ENCODE measurements at places on chromosomes 5 and 9.

- DNase-seq: no peak
Measured at GRCh38 chr5:14041528-14042192, 97.2 kb upstream of the DNAH5 start.

GRCh38 chr5:156515121-156515520 lies 188.2 kb downstream of the SGCD start:
- DNase-seq: no peak

GRCh38 chr5:54663866-54664265 lies 146.3 kb downstream of the SNX18 start:
- DNase-seq: no peak

DNA sequence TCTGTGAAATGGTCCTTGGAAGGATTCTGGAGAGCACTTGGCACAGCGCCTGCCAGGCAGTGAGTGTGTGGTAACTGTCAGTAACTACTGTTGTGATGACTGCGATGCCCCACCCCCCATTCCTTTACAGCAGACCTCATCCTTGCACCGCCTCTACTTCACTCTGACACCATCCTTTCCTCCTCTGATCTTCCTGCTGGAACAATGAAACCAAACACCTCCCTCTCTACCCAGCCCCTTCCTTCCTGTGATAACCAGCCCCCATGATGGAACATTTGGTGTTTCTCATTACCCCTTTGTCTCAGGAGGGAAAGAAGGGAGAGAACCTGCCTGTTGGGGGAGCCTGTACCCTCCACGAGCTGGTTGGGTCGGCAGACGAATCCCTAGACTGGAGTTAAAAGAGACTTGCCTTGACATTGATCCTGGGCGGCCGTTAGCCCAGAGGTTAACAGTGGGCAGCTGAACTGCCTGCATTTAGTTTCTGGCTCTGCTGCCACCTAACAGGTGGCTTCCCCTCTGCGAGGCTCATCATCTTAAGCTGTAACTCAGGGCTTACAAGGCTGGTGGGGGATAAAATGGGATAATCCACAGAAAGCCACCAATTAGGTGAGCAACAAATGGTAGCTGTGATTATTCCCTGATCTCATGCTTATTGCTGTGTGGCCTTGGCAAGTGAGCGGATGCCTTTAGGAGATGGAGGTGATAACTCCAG lies 34.2 kb upstream of the GRPEL2 start:
- no peak for DNase-seq

DNA sequence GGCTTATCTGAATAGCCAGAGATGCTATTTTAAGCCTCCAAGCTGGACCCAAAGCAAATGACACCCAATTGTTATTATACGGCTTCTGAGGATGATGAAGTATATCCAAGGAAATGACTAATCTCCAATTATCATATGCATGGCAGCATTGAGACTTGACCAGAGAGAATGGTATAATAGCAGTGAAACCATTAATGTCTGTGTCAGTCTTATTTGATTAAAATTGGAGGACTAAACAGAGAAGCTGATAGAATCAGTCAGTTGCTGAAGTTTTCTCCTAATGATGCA lies 200.5 kb downstream of the EFNA5 start:
- no peak for DNase-seq

DNA sequence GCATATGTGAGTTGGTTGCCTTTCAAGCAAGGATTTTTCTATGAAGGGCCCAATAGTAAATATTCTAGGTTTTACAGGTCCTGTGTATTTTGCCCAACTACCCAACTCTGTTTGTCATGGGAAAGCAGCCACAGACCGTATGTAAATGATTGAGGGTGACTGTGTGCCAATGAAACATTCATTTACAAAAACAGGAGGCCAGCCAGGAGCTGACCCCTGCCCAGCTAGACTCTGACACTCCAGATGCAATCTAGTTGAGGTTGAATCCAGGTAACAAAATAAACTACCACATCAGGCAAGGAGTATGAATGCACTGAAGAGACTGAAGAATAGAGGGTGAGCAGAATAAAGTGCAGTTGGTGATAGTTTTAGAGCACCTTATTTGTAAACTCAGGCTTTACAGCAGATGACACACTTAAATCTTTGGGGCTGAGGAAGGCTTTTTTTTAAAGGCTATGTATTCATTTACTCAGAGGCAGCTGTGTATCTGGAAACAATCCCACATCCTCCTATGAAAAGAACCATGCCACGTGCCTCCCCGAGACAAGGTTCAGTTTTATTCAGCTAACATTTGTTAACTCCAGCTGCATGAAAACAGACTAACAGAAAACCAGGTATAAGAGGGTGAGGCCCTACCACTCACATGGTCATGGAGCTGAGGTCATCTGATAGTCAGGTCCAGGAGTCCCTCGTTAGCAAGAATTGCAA lies 60.7 kb downstream of the SLC1A1 start:
- no peak for DNase-seq

DNA sequence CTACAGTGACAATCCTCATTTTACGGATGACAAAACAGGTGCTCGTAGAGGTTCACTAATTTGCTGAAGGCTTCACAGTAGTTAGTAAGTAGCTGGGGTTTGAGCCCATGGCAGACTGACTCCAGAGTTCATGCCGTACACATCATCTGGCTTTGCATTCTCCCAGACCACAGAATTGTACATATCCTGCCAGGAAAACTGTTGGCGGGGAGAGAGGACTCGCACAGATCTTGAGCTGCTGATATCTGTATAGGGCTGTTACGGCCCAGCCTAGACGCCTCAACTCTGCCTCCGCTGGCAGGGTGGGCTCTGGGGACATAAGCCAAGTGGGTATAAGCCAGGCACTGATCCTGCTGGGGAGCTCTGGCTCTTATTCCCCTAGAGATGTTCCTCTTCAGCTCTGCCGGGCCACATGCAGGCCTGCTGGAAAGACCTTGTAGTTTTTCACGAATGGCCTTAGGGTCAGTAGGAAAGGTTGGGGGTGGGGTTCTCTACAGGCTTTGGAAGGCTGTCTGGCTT lies 16.3 kb downstream of the LARP1 start:
- peak; percentile 38 for DNase-seq

GRCh38 chr9:16612627-16613026 lies 257.8 kb downstream of the BNC2 start:
- no peak for DNase-seq

- DNase-seq: no peak
Measured at GRCh38 chr9:3730511-3730922, 204.7 kb upstream of the RFX3 start.

- DNase-seq: no peak
Measured at GRCh38 chr5:96492459-96493047, 59.5 kb upstream of the PCSK1 start.

GRCh38 chr5:33901156-33901555 lies 9.4 kb upstream of the ADAMTS12 start:
- DNase-seq: no peak

DNA sequence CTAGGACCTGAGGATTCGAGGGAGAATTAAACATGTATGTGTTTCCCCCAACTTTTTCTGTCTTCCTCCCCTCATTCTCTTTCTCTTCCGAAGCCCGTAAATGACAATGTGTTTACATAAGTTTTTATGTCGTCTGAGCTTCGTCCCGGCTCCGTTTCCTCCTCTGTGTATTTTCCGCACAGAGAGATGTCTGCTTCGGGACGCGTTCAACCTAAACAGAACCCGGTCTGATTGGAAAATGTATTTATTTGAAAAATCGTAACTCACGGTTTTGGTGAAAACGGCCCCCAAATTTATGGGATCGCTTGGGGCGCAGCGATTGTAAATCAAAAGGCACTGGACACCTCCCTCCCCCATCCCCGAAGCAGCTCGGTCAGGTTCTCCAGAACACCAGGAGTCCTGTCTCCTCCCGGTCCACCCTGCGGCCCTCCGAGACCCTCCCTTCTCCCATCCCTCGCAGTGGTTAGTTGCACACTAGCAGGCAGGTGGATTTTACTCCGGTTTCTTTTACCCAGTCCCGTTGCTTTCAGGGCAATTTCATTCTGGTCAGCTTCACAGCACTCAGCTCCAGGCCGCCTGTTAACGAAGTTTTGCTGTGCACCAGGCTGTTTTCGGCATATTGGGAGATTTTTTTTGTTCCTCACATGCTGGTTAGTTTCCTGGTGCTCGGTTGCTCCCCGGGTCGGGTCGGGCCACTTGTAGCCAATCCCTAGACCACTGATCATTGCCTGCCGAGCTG lies 5.8 kb upstream of the HAND1 start:
- no peak for DNase-seq

DNA sequence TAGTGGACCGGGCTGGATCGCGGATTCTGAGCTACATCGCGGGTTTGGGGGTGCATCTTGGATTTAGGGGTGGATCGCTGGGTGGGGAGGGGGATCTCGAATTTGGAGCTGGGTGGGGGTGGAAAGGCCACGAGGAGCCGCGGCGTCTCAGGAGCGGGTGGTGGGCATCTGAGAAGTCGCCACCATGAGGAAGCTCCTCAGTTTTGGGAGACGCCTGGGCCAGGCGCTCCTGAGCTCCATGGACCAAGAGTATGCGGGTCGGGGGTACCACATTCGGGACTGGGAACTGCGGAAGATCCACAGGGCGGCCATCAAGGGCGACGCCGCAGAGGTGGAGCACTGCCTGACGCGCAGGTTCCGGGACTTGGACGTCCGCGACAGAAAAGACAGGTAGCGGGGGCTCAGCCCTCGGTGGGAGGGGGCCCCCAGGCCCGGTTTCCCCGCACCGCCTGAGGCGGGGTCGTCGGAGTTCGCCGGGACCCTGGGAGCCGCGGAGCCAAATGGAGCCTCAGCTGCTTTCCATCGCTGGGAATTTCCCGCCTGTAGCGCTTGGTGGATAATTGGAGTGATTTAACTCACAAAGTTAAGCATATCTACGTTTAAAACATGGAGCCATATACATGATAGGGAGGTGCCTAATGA lies 376 bp downstream of the ANKRD18B start:
- DNase-seq: peak; percentile 52

GRCh38 chr9:37936965-37937364 lies 33.0 kb upstream of the SLC25A51 start:
- no peak for DNase-seq

- DNase-seq: no peak
Measured at GRCh38 chr5:100424017-100424416, 111.2 kb upstream of the FAM174A start.

- no peak for DNase-seq
Measured at GRCh38 chr5:9222054-9222976, 323.6 kb downstream of the SEMA5A start.

DNA sequence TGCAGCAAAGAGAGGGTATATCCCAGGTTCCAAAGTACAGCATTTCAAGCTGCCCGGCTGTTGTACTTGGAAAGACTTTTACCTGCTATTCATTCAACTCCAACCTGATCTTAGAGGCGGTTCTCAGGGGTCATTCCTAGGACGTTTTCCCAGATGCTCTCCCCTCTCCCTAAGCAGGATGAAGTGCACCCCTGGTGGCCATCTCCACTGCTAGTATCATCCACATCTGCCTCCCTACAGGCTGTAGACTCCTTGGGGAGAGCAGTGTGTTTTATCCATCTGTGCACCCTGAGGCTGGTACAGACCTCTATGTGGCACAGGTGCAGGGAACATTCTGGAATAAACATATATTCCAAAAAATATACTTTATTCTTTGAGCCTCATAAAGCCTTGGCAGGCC lies 56.8 kb downstream of the PTPN3 start:
- no peak for DNase-seq

DNA sequence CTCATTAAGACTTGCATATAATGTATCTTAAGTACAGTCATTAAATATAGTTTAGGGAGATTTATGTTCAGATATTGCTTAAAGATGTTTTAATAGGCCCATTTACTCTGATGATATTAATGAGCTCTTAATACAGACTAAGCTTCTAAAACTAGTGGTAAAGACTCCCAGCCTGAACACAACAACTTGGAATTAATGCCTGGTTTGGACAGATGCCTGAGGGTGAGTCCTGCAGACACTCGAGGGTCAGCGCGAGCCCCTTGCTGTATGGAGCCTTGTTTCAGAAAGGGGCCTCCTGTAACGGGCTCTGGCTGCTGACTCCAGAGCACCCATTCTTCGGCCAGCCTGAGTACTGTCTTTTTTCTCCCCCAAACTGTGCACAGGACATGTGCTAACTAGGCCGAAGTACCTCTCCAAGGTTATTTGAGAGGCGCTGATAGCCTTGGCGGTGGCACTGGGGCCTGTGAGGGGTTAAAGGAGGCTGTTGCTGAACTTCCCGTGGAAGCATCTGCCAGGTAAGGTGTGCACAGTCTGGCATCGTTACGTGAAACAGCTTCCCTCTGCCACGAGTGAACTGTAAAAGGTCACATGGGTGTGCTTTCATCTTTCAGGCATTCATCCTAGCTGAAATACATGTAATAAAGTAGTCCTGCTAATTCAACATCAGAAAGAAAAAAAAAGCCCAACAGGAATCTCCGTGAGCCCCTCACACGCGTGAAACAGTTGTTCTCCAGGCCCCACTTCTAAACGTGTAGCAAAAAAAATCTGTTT lies 113.4 kb downstream of the MVB12B start:
- DNase-seq: no peak

GRCh38 chr5:178514851-178515418 lies 75.3 kb downstream of the COL23A1 start:
- DNase-seq: no peak

- DNase-seq: no peak
Measured at GRCh38 chr9:111282845-111283244, 47.2 kb downstream of the OR2K2 start.

GRCh38 chr9:68979538-68980314 lies 34.2 kb downstream of the PRKACG start:
- peak; percentile 83 for DNase-seq

- DNase-seq: no peak
Measured at GRCh38 chr5:144304688-144305087, 134.0 kb downstream of the KCTD16 start.

DNA sequence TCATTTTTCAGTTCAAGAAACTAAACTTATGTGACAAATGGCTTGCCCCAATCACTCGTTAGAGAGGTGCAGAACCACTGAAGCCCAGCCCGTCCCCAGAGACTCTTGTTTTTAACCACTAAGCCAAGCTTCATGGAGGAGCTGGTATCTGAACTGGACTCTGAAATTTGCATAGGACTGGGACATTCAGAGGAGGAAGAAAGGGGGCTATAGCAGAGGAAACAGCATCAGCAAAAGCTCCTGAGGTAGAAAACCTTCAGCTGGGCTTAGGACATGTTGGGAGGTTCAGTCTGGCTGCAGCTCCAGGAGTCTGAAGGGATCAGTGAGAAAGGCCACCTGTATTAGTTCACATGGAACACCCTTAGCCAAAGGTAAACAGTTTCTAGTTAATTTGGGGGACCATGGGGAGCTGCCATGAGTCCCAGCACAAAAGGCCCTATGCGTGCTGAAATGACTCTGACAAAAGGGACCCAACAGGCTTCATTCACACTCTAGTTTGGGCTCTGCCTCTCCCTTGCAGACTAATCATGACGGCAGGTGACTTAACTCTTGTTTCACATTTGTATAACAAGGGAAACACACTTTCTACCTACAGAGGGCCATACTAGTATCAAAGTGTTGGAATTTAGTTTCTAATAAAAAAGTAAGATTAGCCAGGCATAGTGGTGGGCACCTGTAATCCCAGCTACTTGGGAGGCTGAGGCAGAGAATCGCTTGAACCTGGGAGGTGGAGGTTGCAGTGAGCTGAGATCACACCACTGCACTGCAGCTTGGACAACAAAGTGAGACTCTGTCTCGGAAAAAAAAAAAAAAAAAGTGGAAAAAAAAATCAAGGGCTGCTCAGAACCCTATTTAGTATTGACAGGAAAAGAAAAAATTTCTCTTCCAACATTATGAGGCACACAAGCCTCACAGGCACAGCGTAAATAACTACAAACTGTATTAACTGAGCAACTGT lies 10.2 kb downstream of the FBXO10 start:
- no peak for DNase-seq

All from cerebellar cortex (tissue), 1 donor.